NCI-H2107 (cell line): ENCODE measurements at places on chromosomes 12 and 14.

GRCh38 chr14:45095143-45095542 lies 11.2 kb downstream of the PRPF39 start:
- DNase-seq, result no peak

DNA sequence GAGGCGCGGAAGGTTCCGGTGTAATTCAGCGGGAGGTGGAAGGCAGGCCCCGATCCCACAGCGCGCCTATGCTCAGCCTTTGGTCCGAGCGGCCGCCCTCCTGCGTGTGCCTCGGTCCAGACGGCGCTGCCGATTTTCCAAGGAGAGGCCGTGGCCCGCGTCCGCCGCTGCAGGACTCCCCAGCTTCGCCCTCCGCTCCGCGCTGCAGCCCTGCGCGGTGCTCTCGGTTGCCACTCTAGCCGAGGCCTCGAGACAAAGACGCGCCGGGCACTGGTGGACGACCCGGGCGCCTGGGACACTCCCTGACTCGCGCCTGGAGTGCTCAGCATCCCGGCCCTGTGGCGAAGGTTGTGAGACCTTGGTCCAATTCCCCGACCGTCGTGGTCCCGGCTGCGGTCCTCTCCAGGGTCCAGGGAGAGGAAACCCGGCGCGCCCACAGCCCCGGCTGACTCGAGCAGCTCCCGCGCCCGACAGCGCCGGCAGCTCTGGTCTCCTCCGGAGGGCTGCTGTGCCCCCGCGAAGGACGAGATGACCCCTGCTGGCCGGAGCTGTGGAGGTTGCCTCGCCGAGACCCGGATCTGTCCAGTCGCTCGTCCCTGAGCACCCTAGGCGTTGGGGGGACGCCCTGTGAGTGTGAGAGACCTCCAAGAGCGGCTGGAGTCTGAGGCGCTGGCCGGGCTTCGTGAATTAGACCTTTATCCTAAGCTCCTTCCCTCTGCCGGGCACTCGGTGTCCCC lies 6.5 kb downstream of the HOXC12 start:
- no peak for DNase-seq

GRCh38 chr14:23056145-23056955 lies 970 bp downstream of the CDH24 start:
- no peak for DNase-seq

DNA sequence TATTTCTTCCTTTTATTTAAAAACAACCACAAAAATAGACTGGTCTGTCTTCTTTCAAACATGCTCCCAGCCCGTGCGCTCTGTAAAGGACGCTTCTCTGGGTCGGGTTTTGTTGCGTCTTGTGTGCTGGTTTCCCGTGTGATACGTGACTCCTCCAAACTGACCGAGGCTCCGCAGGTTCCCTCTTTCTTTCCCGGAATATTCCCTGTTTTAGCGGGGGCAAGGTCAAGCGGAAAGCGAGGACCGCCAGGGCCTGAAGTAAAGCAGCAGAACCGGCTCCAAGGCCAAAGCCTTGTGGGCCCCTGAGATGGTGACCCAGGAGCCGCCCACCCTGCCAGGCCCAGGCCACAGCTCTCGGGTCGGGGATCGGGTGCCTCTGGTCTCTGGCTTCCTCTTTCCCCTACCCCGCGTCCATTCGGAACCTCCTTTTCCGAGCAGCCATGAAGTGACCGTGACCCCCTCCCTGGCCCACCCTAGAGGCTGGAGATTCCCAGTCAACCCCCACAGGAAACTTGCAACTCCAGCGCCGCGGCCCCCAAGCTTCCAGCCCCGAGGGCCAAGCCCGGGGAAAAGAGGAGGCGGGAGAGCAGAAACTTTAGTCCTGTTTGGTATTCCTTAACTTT lies 885 bp upstream of the HOXC10 start:
- DNase-seq, result no peak

DNA sequence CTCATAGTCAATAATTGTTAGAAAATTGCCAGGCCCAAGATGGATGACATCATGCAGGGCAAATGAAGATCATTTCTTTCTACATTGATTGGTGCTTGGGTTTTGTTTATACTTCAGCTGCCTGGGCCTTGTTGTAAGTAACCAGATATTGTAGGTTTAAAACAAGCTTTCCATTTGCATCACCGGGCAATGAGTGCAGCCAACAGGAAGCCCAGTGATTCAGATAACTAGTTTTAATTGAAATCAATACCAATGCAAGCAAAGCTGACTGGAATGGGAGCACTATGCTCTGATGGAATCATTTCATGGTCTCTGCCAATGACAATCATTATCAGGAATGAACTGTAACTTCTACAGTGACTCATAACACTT lies 279.3 kb downstream of the DUSP6 start:
- DNase-seq, result peak; percentile 11

DNA sequence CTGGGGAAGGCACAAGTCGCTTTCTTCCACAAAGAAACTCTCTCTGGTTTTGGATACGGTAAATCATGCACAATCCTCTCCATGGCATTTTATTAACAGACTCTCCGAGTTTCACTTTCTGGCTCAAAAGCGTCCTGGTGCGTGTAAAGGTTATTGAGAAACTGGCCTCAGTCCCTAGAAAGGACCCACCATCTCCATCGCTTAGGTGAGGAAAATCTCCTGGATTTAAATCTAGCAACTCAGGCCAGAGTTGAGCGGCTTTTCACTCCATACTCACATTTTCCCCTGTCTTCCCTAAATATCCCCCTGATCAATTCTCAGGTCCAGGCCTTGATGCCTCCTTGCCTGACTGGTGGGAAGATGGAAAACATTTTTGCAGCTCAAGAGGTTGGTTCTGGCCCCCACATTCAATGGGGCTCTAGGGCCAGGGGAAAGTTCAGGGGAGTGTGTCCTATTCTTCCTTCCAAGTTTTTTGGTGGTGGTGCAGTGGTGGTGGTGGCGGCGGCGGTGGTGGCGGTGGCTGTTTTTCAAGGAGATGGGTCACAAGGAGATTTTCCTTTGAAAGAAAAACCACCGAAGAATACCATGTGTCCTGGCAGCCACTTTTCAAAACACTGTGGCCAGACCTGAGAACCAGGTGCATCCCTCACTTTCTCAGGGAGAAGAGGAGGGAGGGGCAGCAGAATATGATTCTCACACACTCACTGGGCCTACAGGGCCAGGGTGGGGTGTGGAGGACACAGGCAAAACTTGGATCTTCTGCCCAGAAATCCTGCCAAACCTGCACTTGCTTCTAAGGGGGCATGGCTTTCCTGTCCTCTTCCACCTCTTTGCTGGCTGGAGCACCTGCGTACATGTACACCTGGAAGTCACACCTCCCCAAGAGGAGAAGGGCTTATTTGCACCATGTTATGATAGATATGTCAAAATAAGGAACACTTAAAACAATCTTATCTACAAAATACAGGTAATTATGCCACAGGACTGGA lies 46.7 kb upstream of the PNMA1 start:
- DNase-seq, result no peak
